Testis (tissue), 5 donors: ENCODE measurements at places on chromosomes 2 and 18.

- no peaks in the 10 kb centered on the region for H3K27me3 ChIP-seq
- no peaks in the 10 kb centered on the region for H3K4me1 ChIP-seq
- no peak overlapping the region for H3K27ac ChIP-seq
- no peak overlapping the region for H3K4me3 ChIP-seq
Measured at GRCh38 chr2:192146069-192147015, 48.4 kb downstream of the TMEFF2 start.

GRCh38 chr2:183474912-183475695 lies 350.9 kb downstream of the NUP35 start:
- H3K4me3 ChIP-seq: no peak overlapping the region
- no peaks in the 10 kb centered on the region for H3K36me3 ChIP-seq
- H3K27ac ChIP-seq: no peak overlapping the region
- H3K4me1 ChIP-seq: no peaks in the 10 kb centered on the region

DNA sequence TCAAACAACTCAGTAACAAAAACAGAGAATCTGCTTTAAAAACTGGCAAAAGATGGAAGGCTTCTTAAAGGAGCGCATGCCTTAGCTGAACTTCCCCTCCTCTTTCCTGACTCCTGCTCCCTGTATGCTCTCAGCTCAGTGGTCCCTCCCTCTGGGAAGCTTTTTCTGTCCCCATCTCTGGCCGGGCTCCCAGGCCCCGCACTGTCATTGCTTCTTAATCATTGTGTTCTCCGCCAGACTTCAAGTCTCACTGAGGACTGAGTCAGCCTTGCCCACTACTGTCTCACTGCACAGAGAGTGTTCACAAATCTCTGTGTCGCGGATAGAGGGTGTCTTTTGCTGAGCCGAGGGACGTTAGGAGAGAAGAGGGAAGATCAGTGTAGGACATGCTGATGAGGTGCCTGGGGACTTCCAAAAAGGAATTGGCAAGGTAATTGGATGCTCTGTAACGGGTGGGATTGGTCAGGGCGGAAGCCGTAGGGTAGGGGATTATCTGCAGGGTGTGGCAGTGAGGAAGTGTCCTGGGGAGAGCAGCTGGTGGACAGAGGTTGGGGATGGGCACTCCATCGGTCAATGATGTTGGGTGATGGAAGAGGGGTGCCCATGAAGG lies 16.2 kb downstream of the TOGARAM2 start:
- peaks cover 3% of the 10 kb centered on the region for H3K4me1 ChIP-seq
- DNase-seq: no peak
- H3K36me3 ChIP-seq: no peaks in the 10 kb centered on the region

GRCh38 chr2:209600341-209601171 lies 171.1 kb upstream of the UNC80 start:
- no peaks in the 10 kb centered on the region for H3K36me3 ChIP-seq
- H3K4me3 ChIP-seq: no peak overlapping the region
- H3K4me1 ChIP-seq: no peaks in the 10 kb centered on the region
- no peak for DNase-seq

DNA sequence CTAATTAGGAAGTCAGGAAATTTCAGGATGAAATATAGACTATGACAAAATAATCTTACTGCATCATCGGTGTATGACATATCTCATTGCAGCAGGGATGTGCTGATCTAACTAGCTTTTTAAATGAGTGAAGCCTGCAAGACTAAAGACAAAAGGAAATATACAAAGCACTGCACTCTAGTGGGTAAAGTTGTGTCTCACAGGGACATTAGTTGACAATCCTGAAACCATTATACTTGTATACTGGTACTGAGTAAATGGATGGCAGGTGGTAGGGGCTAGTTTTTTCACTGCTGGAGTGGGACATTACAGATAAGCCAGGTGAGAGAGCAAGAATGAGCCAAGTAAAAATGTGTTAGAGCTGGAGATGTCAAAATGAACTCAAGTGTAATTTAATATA lies 317.5 kb upstream of the RAB6C start:
- no peaks in the 10 kb centered on the region for H3K27me3 ChIP-seq
- no peak overlapping the region for H3K27ac ChIP-seq
- DNase-seq: no peak
- H3K4me1 ChIP-seq: no peaks in the 10 kb centered on the region
- H3K4me3 ChIP-seq: no peak overlapping the region

DNA sequence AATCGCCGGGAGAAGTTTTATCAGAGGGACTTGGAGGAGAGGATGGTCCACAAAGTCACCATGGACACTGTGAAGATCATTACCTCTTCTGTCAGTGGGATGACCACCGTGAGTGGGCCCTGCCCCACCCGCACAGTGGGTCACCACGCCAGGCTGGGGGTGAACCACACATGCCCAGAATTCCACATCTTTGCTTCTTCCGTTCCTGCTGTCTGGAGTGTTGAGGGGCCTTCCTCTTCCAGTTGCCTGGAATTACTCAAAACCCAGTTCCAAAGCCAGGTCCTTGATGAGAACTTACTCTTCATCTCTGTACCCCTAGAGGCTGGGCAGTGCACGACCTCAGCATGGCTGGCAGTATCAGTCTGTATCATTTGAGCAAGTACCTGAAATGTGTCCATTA lies 22.1 kb downstream of the MROH2A start:
- no peak overlapping the region for H3K27ac ChIP-seq
- H3K4me3 ChIP-seq: no peak overlapping the region
- H3K4me1 ChIP-seq: no peaks in the 10 kb centered on the region

DNA sequence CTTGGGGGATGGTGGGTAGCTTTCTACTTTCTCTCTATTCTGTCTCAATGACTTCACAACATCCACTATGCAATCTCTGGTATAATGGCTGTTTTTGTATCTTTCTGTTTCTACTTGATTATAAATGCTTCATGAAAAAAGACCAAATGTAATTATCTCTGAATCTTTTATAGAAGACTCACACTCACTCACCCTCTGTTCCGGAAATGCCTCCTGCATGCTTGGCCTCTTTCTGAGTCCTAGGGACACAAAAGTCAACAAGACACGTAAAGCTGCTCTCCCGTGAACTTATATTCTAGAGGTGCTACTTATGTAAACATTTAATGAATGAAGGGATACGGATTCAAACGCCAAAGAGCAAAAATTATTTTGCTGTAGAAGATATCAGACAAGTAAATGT lies 502.2 kb upstream of the SOX11 start:
- no peaks in the 10 kb centered on the region for H3K4me1 ChIP-seq
- no peaks in the 10 kb centered on the region for H3K36me3 ChIP-seq
- H3K27ac ChIP-seq: no peak overlapping the region
- H3K27me3 ChIP-seq: no peaks in the 10 kb centered on the region
- DNase-seq: no peak

GRCh38 chr2:121633463-121633862 lies 15.8 kb downstream of the CLASP1 start:
- no peak overlapping the region for H3K4me3 ChIP-seq
- peak overlapping the region; percentile 47 for H3K27ac ChIP-seq
- no peaks in the 10 kb centered on the region for H3K36me3 ChIP-seq
- H3K4me1 ChIP-seq: peaks cover 9% of the 10 kb centered on the region
- DNase-seq: no peak
- H3K27me3 ChIP-seq: no peaks in the 10 kb centered on the region
